Psoas muscle (tissue), 8 donors: ENCODE measurements at places on chromosomes 4 and X. TPM values are rescaled to one million over a fixed set of nuclear protein-coding genes. Genes with fewer than 3 reads are reported as not detected.

DNA sequence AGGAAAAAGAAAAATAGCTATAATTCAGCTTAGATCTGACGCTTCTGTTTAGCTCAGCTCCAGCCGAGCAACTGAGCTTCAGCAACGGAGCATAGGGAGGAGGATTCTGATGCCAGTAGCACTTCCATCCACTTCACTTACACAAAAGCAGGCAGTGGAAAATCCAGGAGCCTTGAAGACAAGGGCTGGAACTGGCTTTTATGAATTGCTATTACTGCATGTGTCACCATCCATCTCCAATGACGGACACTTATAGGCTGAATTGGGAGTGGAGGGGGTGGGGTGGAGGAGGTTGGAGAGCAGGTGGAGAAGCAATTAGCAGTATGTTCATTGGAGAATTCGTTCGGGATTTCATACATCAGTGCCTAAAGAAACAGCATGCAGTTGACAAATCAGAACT is 15.6 kb downstream of the ENOX2 start:
- no peak for DNase-seq

TLR7 gene
- 0.08 TPM for total RNA-seq

FGF5 gene
- total RNA-seq, result 0.24 TPM

DNA sequence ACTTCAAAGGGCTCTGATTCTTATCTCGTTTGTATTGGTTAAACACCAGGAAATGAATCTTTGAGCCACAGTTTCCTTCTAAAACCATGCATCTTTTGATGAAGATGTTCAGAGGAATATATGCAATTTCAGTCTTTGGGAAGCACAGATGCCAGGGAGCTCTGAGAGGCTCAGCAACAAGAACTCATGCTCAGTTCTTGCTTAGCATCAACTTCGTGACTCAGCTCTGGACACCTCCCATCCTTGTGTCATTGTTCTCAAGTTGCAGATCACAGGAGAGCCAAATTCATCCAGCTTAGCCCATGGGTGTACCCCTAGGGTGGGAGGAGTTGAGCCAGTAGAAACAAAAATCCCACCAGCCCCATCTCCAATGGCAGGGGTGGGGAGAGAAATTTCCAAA is 219.6 kb upstream of the MAOA start:
- DNase-seq, result no peak

DNA sequence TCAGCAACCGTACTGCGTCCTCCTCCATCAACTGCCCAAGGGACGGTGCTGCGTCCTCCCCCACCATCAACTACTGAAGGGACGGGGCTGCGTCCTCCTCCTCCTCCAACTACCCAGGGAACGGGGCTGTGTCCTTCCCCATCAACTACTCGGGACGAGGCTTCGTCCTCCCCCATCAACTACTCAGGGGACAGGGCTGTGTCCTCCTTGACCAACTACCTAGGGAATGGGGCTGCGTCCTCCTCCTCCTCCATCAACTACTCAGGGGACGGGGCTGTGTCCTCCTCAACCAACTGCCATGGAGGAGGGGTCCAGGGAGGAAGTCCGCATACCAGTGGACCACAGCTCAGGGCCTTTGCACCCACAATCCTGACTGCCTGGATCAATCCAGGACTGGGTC is 24.4 kb downstream of the PPP2R3B start:
- DNase-seq, result no peak

- DNase-seq, result no peak
Measured at GRCh38 chrX:29903360-29903759, 312.0 kb upstream of the MAGEB2 start.

DNA sequence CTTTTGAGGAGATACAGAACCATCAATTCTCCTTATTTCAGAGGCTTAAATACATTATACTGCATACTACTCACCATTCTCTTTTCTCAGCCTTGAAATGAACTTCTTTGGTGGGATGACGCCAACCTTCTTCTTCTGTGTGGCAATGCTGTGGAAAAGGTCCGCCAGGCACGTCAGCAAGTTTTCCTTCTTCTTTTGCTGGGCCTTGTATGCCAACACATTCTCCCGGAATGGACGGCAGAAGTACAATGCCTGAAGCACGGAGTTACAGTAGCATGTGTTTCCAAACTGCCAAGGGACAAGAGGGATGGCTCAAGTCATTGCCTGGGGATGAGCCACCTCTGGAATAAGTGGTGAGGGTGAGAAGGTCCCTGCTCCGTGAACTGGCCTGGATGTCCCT is 31.2 kb downstream of the USP46 start:
- peak; percentile 15 for DNase-seq

DNA sequence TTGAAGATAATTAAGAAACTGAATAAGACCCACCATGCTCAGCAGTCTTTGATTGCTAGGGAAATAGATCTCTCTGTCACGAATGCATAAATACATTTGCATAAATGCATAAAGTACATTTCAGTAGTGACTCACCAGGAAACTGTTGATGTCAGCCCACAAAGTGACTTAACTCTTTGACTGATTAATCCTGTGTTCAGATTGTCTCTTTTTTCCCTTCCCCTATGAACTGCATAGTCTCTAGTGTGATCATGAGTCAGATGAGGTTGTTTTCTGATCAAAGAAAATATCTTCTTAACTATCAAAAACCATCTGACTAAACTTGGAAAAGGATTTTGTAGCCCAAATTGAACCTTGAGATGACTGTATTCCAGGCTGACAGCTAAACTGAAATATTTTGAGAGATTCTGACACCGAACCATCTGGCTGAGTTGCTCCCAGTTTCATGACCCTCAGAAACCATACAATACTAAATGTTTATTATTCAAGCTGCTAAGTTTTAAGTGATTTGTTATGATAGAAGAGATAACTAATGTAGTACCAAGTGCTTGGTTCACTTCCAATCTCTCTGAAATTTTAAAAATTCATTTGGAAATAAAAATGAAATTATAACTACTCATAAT is 1381.5 kb upstream of the AGA start:
- DNase-seq, result no peak
